ENCODE measurements at places on chromosomes 6 and 20.
A peak's percentile ranks its signal among the peaks of the same experiment; 100 is the strongest.

DNA sequence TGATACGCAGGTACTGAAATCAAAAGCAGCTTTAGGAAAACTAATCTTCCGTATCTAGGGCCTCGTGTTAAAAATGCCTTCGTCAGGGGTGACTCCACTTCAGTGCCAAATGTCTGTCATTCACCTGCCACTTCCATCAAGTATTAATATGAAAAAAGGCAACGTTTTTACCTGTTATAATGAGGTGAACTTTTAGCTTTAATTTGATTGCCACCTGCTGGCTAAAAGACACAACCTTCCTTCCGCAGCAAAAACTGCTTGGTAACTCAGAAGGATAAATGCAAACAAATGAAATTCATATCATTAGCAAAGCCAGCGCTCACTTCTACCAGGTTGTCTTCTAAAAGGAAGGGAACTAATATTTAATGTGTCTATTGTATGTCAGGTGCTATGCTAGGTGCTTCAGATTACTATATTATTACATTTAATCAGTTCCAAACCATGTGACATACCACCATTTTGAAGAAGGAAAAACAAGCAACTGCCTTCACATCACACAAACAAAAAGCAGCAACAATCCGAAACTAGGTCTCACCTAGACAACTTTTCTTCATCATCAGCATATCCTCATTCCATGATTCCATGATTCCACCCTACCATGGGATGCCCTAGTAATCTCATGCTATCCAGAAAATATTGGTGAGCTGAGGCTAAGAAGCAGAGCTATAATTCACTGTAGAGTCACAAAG, 20.6 kb upstream of the ARHGAP18 start:
- peak; percentile 16 for DNase-seq

- no peak for DNase-seq
These were observed 2.2 kb downstream of the LOC128125822 start for GRCh38 chr6:63574554-63574900.

- no peak for DNase-seq
These were observed 23.7 kb downstream of the TGM2 start for GRCh38 chr20:38141204-38141888.

DNA sequence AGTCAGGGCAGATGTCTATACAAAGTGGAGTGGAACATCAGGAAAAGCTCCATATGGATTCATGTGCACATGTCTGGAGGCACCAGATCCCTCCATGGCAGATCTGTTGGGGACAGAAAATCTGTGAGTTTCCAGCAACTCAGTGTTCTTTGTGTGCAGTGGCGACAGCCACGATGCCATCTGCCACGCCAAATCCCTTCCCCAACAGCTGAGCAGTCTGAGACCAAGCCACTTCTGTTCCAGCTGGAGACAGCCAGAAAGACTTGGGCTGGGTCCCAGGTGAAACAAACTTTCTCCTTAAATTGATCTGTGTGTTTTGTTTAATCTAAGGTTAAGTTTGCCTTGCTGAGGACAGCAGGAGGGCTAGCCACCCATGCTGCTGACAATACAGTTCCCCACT, 22.9 kb downstream of the FKBP1A start:
- DNase-seq: no peak

GRCh38 chr6:27541212-27541932, 68.5 kb upstream of the ZNF184 start:
- no peak for DNase-seq
